ENCODE measurements at places on chromosomes 4 and X. TPM values are rescaled to one million over a fixed set of nuclear protein-coding genes. Genes with fewer than 3 reads are reported as not detected.
A peak's percentile ranks its signal among the peaks of the same experiment; 100 is the strongest.

- DNase-seq, result peak; percentile 47
- H3K4me1 ChIP-seq, result peaks cover 14% of the 10 kb centered on the region
- H3K4me3 ChIP-seq, result no peak overlapping the region
- no peaks in the 10 kb centered on the region for H3K36me3 ChIP-seq
- no peak overlapping the region for H3K27ac ChIP-seq
Observed at GRCh38 chr4:41212616-41213203, 1.6 kb downstream of the APBB2 start.

DNA sequence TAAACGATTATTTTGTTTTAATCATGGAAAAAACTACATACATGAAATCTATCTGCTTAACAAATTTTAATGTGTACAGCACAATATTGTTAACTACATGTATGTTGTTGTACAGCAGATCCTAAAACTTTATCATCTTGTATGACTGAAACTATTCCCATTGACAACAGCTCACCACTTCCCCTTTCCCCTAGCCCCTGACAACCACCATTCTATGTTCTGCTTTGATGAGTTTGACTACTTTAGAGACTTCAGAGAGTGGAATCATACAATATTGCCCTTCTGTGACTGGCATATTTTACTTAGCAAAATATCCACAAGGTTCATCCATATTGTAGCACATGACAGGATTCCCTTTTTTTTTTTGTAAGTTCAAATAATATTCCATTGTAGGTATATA, 185.9 kb downstream of the CFAP299 start:
- no peak overlapping the region for H3K4me3 ChIP-seq
- H3K4me1 ChIP-seq, result no peaks in the 10 kb centered on the region
- no peak for DNase-seq
- no peaks in the 10 kb centered on the region for H3K27me3 ChIP-seq

- H3K27me3 ChIP-seq, result no peaks in the 10 kb centered on the region
- no peaks in the 10 kb centered on the region for H3K36me3 ChIP-seq
- no peak for DNase-seq
- no peak overlapping the region for H3K4me3 ChIP-seq
Observed at GRCh38 chr4:189049682-189050081, 891.0 kb upstream of the FRG1 start.

MAGEE2 gene
- total RNA-seq, result not detected

TEX13B gene
- total RNA-seq, result not detected
